Midbrain (tissue), 1 donor: ENCODE measurements at places on chromosomes 13 and 19.
A peak's percentile ranks its signal among the peaks of the same experiment; 100 is the strongest.

DNA sequence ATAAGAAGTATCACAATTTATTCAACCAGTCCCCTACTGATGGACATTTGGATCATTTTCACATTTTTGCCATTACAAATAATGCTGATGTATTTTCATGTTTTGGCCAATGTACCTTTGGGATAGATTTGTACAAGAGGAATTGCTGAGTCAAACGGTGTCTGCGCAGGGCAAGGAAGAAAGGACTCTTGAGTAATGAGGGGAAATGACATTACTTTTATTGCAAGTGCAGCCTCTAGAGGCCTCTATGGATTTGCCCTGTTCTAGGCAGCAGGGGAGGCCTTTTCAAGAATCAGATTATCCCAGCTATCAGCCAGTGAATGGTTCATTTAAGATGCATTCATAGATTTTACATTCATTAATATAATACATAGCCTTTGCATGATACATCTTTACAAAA lies 32.9 kb upstream of the GTF3A start:
- no peak for DNase-seq

DNA sequence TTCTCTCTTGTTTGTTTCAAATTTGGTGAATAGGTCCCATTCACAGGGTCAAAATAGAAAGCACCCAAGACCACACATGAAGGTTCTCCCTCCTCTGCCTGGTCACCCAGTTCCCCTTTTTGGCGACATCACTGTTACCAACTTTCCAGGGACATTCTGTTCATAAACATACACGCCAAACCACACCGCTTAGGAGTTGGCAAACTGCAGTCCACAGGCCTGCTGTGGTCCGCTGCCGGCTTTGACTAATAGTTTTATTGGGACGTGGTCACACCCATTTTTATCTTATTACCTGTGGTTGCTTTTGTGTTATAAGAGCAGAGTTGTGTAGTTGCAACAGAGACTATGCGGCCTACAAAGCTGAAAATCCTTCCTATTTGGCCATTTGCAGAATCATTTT lies 24.2 kb downstream of the UHRF1 start:
- peak; percentile 22 for DNase-seq

DNA sequence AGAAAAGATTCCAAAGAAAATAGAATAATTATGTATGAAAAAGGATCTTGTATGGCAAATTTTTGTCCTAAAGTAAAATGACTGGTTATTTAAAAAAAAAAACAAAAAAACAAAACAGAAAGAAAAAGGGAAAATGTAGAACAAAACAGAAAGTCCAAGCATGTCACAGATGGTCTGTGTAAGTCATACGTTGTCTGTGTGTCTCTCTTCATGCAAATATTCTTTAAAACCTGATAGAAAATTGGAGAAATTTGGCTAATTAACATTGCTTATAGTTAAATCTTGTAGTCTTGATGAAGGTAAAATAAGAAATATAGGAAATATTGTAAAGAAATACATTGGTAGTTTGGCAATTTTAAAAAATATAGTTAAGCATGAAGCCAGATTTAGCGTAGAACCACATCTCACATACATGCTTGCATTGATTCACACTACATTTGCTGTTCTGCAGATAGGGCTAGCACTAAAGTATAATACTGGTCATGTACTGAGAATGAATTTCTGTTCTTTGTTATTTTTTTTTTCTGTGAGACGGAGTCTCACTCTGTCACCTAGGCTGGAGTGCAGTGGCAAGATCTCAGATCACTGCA lies 58.4 kb downstream of the SPRYD7 start:
- DNase-seq, result no peak

DNA sequence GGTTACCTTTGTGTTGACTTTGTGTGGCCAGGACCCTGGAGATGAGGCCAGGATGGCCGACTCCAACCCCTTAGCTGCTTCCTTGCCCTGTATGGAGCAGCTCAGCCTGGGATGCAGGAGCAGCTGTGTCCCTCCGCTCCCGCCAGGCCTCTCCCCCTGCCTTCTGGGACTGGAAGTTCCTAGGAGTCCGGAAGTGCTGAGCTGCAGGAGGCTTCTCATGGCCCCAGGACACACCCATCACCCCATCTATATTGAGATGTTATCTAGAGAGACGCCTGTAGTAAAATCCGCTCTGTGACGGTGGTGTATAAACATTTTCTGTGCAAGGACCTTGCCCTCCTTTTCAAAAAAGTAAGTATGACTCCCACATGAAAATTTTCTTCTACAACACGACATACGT lies 27.0 kb downstream of the WTIP start:
- DNase-seq, result no peak

- DNase-seq, result peak; percentile 38
Measured at GRCh38 chr13:77325371-77325980, 1.4 kb downstream of the MYCBP2 start.

GRCh38 chr19:11261971-11262839 lies at the start of gene DOCK6:
Gene DOCK6 (minus strand): TSS chr19:11262524. CDS start chr19:11262440, 84 bp downstream.
- DNase-seq, result no peak

DNA sequence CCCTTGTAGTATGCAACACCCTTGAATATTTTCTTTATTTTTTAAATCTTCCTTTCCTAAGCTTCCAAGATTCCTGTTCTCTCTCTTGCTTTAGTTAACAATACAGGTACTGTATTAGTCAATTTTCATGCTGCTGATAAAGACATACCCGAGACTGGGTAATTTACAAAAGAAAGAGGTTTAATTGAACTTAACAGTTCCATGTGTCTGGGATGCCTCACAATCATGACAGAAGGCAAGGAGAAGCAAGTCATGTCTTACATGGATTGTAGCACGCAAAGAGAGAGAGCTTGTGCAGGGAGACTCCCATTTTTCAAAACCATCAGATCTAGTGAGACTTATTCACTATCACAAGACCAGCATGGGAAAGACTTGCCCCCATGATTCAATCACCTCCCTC lies 1024.3 kb downstream of the PCDH9 start:
- no peak for DNase-seq

DNA sequence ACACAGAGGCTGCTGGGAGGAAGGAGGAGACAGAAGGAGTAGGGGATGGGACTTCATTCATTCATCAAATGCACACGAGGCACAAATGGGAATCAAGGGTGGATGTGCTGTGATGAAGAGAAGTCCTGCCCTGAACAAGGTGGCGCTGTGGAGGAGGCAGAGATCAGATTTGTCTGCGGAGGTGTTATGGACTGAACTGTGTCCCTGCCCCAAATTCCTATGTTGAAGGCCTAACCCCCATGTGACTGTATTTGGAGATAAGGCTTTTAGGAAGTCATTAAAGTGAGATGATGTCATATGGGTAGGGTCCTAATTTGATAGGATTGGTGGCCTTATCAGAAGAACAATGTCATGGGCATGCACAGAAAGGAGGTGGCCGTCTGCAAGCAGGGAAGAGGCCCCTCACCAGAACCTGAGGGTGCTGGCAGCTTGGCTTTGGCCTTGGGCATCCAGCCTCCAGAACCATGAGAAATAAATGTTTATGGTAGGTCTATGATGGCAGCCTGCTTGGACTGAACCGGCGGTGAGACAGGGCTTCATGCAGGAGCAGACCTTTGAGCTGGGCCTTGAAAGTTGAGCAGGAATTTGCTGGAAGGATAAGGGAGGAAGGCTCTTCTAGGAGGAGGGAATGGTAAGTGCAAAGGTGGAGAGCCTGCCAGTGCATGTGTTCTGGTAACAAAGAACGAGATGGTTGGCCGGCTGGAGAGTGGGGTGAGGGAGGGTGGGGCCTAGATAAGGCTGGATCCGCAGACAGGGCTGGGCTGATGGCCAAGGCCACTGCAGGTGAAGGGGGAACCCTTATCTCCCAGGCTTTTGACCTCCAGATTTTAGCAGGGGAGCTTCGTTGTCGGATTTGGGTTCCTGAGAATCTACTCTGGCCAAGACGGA lies 2.7 kb upstream of the CEBPA start:
- DNase-seq, result no peak

GRCh38 chr13:110108348-110109139 lies 198.4 kb downstream of the COL4A1 start:
- DNase-seq, result peak; percentile 83

DNA sequence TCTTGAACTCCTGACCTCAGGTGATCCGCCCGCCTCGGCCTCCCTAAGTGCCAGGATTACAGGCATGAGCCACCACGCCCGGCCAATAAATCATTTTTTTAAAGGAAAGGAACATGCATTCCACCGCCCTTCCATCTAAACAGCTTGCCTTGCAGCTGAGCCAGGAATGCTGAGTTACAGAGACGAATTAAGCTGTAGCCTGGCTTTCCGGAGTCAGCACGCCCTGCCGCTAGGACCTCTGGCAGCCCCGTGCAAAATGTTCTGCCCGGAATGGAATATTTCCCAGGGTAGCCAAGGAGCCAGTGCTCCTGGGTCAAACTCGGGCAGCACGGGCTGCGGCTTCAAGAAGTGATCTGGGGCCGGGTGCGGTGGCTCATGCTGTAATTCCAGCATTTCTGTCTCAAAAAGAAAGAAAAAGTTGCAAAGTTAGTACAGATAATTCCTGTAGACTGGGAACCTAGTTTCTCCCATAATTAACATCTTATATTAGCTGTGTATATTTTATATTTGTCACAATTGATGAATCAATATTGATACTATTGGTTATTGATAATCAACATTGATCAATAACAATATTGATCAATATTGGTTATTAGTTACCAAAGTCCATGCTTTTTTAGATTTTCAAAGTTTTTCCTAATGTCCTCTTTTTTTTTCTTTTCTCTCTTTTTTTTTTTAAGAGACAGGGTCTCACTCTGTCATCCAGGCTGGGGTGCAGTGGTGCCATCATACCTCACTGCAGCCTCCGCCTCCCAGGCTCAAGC lies 19.2 kb downstream of the ATCAY start:
- DNase-seq, result peak; percentile 2

DNA sequence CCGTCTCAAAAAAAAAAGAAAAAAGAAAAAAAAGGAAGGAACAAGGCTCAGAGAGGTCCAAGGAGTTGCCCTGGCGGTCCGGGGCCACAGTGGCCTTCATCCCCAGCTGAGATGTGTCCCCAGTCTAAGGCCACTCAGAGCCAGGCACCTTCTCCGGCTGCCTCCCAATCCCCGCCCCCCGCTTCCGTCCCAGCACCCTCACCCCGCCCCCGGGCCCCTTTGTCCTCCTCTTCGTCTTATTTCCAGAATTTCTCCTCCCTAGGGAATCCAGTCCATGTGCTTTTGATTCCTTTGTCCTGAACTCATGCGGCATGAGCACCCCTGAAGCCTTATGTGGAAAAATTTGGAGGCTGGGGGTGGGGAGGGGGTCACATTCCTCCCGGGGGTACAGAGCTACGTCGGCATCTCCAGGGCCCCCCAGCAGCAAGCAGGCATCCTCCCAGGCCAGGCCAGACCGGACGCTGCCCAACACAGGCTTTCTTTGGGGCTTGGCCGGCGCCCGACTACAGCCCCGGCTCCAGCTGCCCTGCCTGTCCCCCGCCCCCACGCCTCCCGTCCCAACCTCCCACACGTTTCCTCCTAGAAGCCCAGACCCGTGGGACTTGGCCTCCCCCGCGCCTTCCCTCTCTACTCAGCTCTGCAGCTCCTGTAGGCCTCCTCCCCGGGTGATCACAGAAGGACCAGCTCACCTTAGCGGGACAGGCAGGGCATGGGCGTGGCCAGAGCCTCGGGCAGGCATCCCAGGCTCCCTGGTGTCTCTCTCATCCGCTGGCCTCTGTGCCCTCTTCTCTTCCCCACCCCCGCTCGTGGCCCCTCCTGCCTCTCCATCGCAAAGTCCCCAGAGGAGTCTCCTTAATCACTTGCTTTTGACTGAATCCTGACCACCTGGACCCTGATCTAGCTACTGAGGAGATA lies 17.8 kb upstream of the ADGRE5 start:
- DNase-seq, result no peak

- DNase-seq, result no peak
Measured at GRCh38 chr13:102900193-102900608, 54.4 kb downstream of the ERCC5 start.
